Hepatocyte (in vitro differentiated cells): ENCODE measurements at places on chromosomes 3 and 15. TPM values are rescaled to one million over a fixed set of nuclear protein-coding genes. Genes with fewer than 3 reads are reported as not detected.
A peak's percentile ranks its signal among the peaks of the same experiment; 100 is the strongest.

Gene IL17RE
- polyA plus RNA-seq: 6.3 and 6.8 TPM in 2 replicates

Gene IGSF11
- 0.45 and 1.0 TPM in 2 replicates for polyA plus RNA-seq

Gene ZSCAN29
- polyA plus RNA-seq: 6.1 and 9.8 TPM in 2 replicates

Gene RPS17
- 453 and 501 TPM in 2 replicates for polyA plus RNA-seq

Gene CPNE9
- not detected in 2 replicates for polyA plus RNA-seq

Gene TUSC7
- 0.17 and 0.78 TPM in 2 replicates for polyA plus RNA-seq

Gene CRABP1
- polyA plus RNA-seq: 153 and 179 TPM in 2 replicates

Gene GALNT15
- polyA plus RNA-seq: 1.1 and 3.3 TPM in 2 replicates

Gene THSD4
- polyA plus RNA-seq: 3.3 and 4.3 TPM in 2 replicates

Gene SPINK8
- polyA plus RNA-seq: not detected in 2 replicates

Gene PLA2G4E
- 0.54 TPM in 1 of 2 replicates, not detected in the other for polyA plus RNA-seq

Gene RASL12
- polyA plus RNA-seq: 4.6 and 5.1 TPM in 2 replicates

Gene ADGRG7
- polyA plus RNA-seq: 2.5 and 4.9 TPM in 2 replicates

DNA sequence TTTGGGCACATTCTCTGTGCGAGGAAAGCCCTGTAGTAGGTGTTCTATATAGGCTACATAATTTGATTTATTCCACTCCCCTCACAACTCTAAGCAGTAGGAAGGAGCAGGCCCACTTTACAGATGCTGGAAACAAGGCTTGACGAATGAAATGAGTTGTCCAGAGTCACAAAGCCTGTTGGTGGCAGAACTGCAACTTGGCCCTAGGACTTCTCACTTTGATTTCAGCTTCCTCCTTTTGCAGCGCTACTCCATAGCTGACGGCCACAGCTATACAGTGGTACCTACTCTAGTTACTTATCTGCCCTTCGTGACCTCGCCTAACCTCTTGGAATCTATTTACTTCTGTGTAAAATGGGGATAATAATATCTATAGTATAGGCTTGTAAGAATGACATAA, 2.5 kb upstream of the IRAK2 start:
- DNase-seq: no peak

DNA sequence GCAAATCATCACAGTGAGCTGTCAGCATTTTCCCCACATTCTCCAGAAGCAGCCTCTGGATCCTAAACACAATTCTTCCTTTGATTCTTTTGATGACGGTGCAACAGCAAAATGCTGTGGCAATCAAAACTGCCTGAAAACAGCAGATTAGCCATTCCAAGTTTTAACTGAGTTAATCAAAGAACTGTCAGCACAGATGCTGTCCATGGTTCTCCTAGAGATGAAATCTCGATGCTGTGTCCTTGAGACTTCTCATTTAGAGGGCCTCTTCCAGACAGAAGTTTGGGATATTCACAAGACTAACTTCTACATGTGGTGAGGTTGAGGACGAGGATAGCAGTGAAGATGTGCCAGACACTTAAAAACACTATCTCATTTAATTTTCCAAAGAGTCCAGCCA, 50.4 kb upstream of the GYG1 start:
- no peak for DNase-seq

DNA sequence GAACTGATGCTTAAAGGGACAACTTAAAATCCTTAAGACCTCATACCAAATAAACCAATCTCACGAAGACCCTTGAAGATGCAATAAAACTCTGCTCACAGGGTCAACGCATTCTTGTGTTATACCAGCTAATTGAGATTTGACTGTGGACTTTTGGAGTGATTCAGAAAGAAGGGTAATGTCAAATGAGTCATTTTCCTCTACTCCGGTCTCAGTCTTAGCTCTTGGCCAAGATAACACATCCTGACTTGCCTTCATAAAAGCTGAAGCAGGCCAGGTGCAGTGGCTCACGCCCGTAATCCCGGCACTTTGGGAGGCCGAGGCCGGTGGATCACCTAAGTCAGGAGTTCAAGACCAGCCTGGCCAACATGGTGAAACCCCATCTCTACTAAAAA, 3.8 kb downstream of the PKM start:
- DNase-seq: peak; percentile 71

DNA sequence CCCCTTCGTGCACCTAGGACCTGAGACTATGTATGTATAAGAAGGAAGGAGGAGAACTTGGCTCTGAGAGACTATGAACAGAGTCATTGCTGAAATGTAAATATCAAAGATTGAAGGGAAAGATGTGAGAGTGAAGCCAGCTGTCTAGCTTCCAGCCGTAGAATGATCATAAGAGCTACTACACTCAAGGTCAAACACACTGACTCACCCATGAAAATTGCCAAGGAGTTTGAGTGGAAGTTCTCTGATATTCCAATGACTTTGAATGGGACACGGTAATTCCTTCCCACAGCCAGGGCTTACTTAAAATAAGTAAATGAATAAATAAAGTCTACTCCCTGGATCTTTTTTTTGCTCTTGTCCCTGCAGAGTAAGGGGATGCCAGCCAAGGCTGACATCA, 398.9 kb upstream of the TPRG1 start:
- peak; percentile 37 for DNase-seq

- peak; percentile 54 for DNase-seq
Observed at GRCh38 chr3:186930143-186930640, at the start of gene ST6GAL1. TSS of gene ST6GAL1 (plus strand) at chr3:186930526. CDS start at chr3:187042704, 112,178 bp downstream.

- DNase-seq: peak; percentile 20
Observed at GRCh38 chr3:15796771-15797641, 773 bp downstream of the ANKRD28 start.

- DNase-seq: no peak
Observed at GRCh38 chr3:142716102-142716501, 7.7 kb upstream of the TRPC1 start.

DNA sequence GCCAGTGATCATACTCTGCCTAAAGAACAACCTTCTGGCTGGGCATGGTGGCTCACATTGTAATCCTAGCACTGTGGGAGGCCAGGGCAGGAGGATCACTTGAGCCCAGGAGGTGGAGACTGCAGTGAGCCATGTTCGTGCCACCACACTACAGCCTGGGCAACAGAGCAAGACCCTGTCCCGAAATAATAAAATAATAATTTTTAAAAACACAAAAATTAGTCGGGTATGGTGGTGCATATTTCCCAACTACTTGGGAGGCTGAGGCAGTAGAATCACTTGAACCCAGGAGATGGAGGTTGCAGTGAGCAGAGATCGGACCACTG, 34.5 kb upstream of the ARID3B start:
- no peak for DNase-seq

DNA sequence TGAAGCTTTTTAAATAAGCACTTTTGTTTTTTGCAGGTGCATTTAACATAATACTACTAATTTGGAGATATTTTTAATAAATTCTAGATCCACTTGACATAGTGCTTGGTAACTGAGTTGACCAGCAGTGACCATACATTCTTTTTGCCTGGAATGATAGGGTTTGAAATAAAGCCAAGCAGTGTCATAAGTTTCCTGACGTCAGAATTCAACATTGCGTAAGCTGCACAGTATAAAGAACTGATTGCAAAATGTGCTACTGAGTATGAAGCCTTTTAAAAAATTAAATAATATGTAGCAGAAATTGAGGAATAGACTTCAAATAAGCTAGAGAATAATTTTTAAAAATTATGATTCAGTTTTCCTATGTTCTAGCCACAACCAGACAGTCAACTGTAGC, 454.6 kb upstream of the ARPP21 start:
- DNase-seq: no peak

- DNase-seq: no peak
Observed at GRCh38 chr3:195757438-195757770, 36.6 kb downstream of the MUC20 start.

DNA sequence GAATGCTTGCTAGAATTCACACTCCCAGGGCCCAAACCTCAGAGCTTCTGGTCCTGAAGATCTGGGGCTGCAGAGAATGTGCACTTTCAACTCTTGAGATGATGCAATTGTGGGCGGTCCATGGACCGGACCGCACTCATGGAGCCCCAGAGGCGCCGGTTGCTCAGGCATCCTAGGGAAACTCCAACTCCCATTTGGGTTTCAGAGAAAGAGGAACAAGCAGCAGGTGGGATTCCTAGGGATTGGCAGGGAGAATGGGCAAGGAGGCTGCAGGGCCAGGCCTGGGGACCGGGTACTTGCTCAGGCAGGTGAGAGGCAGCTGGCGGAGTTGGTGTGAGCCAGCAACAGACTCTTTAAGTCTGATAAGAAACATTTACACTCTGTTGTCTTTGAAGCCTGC, 3.5 kb downstream of the NOX5 start:
- DNase-seq: no peak

DNA sequence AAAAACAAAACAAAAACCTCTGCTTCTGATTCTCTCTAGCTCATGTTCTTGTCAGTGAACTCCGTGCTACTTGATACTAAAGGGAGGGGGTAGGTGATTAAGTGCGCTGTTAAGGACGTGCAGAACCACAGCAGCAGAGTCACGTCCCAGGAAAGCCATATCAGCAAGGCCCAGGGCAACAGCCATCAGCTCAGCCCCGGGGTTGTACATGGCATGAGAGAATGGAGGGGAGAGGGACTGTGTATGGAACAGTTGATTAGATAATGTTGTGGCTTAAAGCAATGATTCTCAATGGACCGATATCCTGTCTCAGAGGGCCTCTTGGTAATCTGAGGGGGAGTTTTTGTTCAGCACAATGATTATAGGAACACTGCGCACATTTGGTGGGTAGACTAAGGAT, 27.6 kb downstream of the C2CD4A start:
- no peak for DNase-seq

GRCh38 chr15:35481992-35482391, 64.0 kb downstream of the DPH6 start:
- peak; percentile 47 for DNase-seq

- DNase-seq: no peak
Observed at GRCh38 chr3:185582236-185582635, 3.9 kb upstream of the SENP2 start.

- no peak for DNase-seq
Observed at GRCh38 chr15:55710286-55710685, 32.7 kb downstream of the PRTG start.

DNA sequence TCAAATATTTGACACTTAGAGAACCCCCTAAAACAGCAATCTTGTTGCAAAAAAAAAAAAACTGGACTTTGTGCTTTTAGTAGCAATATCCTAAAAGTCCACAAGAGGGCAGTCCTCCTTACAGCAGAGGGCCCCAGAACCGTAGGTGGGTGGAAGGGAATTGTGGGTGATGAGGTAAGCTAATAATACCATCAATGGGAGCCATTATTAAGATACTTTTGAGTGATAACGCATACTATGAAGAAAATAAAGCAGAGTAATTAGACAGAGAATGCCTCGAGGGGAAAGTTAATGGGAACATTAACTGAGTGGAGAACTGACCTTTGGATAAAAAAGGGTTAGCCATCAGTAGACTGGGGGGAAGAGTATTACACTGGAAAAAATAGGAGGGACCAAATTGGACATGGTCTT, 229.9 kb downstream of the THRB start:
- DNase-seq: peak; percentile 50

GRCh38 chr3:71956716-71957115, 171.8 kb upstream of the PROK2 start:
- DNase-seq: no peak

GRCh38 chr15:68511073-68511991, 67.5 kb upstream of the CORO2B start:
- no peak for DNase-seq

DNA sequence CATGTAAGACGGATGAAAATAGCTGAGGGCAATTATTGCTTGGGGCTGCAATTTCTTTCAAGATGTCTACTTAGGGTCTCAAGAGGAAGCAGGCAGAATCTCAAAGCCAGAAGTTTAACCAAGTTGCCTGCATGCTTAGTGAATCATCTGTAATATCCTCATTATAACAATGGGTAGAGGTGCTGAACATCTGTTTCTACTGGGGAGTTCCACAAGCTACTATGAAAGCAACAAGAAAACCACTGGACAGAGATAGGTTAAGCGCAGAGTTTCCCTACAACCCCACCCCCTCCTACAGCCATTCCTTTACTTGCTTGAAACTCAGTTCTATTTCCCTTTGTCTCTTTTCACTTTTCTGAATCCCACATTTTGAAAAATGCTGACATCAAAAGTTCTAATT, 759.4 kb upstream of the GBE1 start:
- DNase-seq: no peak

GRCh38 chr3:42749753-42750231, 23.3 kb downstream of the CCDC13 start:
- DNase-seq: no peak

DNA sequence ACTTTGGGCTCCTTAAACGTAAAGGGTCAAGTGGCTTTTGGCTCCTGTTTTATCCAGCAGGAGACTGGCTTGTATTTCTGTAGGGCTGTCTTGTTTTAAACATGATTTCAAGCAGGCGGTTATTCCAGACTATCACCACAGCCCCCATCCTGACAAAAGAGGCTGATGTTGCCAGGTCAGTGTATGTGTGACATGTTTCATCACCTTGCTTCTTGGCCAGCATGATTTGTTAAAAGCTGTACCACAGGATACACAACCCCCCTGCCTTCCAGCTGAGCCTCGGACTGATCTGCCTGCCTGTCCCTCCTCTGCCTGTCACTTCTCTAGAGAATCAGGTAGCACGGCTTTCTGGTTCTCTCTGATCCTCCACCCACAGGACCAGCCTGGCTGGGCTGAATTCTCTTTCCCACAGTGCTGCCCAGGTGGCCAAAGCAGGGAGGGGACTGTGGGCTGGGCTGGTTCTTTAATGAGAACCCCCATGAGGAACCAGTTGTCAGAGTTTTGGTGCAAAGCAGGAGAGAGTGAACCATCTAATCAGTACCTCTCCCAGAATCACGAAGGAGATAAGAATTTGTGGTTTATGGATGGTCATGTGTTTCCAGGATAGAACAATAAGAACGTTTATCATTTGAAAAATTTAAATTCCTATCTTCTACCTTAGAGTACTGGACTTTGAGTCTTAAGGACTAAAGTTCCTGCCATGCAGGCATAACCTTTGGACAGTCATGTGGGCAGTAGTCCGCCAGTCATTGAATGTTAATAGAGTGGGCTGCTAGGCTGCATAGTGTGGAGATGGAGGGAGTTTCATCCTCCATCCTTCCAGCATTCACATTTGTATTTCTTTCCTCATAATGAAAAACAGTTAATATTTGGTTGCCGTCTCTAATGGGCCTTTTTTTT, 8.8 kb downstream of the ABHD6 start:
- peak; percentile 13 for DNase-seq

DNA sequence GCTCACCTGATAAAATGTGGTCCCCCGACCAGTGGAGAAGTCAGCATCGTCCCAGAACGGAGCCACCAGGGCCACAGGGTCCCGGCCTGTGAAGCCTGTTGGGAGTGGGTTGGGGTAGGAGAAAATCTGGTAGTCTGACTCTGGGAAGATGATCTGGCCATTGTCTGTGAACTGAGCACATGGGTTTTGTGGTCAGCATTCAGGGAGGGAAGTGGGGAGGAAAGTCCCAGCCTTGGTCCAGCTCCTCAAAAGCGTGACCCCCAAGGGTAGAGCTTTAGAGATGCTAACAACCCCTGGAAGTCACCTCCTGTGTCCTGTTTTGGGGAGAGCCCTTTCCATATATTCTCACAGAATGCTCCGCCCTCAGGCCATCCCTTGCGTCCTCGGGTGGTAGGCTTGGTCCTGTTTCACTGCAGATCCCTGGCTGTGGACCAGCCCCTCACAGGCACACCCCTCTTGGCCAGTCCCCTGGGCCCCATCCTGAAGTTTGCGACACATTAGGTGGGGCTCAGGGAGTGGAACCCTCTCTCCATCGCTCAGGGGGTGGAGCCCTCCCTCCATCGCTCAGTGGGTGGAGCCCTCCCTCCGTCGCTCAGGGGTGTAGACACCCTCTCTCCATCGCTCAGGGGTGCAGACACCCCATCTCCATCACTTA, 40.0 kb downstream of the MUC4 start:
- DNase-seq: no peak
